Bladder microvascular endothelial cell (primary cell): ENCODE measurements at places on chromosomes 3 and 15. TPM values are rescaled to one million over a fixed set of nuclear protein-coding genes. Genes with fewer than 3 reads are reported as not detected.

Gene MYZAP
- 13.9 and 53.4 TPM in 2 replicates for total RNA-seq

Gene TEX55
- not detected in 2 replicates for total RNA-seq

Gene ALDH1A3
- 37.1 and 42.6 TPM in 2 replicates for total RNA-seq

Gene PIGZ
- 2.1 and 3.5 TPM in 2 replicates for total RNA-seq

Gene CCDC191
- total RNA-seq, result 1.3 and 2.6 TPM in 2 replicates

Gene CORO2B
- total RNA-seq, result 0.32 and 2.1 TPM in 2 replicates

Gene RASGRP1
- under 0.01 and 0.57 TPM in 2 replicates for total RNA-seq

Gene BLM
- 6.6 and 6.8 TPM in 2 replicates for total RNA-seq

Gene GABRG3
- not detected in 2 replicates for total RNA-seq

Gene ZNF860
- total RNA-seq, result 1.5 and 1.8 TPM in 2 replicates

Gene BRPF1
- total RNA-seq, result 16.5 and 28.2 TPM in 2 replicates

Gene SKOR1
- total RNA-seq, result under 0.01 TPM in 1 of 2 replicates, not detected in the other

Gene DTWD1
- 7.8 and 14.9 TPM in 2 replicates for total RNA-seq

Gene ROBO2
- total RNA-seq, result under 0.01 and 0.06 TPM in 2 replicates

Gene MAP1A
- total RNA-seq, result 0.31 and 0.32 TPM in 2 replicates

Gene IGSF11
- total RNA-seq, result 0.13 TPM in 1 of 2 replicates, not detected in the other

Gene WDR72
- total RNA-seq, result not detected in 2 replicates

Gene ERC2
- 0.49 and 2.8 TPM in 2 replicates for total RNA-seq

Gene TPRA1
- total RNA-seq, result 28.5 and 35.9 TPM in 2 replicates

Gene GABRR3
- total RNA-seq, result not detected in 2 replicates

Gene PCLAF
- 8.5 and 25.1 TPM in 2 replicates for total RNA-seq

Gene CCDC13
- 0.57 TPM in 1 of 2 replicates, not detected in the other for total RNA-seq

Gene AGTR1
- total RNA-seq, result not detected in 2 replicates

Gene LIPH
- total RNA-seq, result 0.19 TPM in 1 of 2 replicates, not detected in the other

Gene SLC26A6
- total RNA-seq, result 20.2 and 23.0 TPM in 2 replicates

Gene GRM7
- total RNA-seq, result not detected in 2 replicates

Gene TICRR
- 4.0 and 5.0 TPM in 2 replicates for total RNA-seq

Gene ILDR1
- not detected in 2 replicates for total RNA-seq

Gene C3orf20
- total RNA-seq, result not detected in 2 replicates

Gene A4GNT
- total RNA-seq, result not detected in 2 replicates

Gene DNAH12
- under 0.01 and 0.16 TPM in 2 replicates for total RNA-seq

Gene DCP1A
- total RNA-seq, result 6.5 and 16.1 TPM in 2 replicates

Gene ANKUB1
- total RNA-seq, result not detected in 2 replicates

Gene TRH
- total RNA-seq, result not detected in 2 replicates

Gene SLC22A13
- total RNA-seq, result 0.16 and 0.76 TPM in 2 replicates
